Heart right ventricle (tissue), 16 donors: ENCODE measurements at places on chromosomes 3 and 15.

GRCh38 chr15:100147828-100148227, 193.9 kb downstream of the ADAMTS17 start:
- no peak for DNase-seq

DNA sequence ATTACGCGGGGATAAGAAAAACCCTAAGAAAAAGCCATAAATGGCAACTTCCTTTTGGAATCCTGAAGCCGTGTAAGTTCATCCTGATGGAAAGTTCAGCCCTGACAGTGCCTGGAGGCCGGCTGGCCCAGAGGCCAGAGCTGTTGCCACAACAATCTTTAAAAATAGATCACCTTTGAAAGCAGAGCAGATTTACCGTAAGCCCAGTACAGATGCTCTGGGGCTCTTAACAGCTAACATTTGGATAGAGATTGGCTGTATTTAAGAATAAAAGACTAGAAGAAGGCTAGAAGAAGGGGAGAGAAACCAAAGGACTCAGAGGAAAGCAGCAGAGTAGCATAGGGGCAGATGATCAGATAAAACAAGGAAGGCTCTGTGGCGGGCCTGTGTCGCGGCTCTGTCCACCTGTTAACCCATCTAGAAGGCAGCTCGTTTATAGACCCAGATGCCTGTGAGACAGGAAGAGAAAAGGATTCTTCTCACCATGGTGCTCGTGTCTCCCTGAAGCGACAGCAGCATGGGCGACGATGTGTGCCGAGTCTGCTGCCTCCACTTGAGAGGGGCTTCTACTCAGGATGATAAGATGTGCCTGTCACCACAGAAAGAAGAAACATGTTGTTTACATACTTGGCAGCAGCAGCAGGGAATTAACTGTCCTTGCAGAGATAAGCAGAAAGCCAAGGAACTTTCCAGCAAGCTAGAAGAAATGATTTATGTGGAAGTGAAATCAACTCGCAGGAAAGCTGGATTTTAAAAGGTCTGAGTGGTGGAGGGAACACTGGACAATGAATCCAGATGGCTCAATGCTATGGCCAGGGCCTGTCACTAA, 69.9 kb downstream of the SYNM start:
- peak; percentile 48 for DNase-seq

GRCh38 chr15:31811641-31812040, 218.7 kb upstream of the CHRNA7 start:
- no peak for DNase-seq

- DNase-seq = peak; percentile 42
Observed at GRCh38 chr3:119240101-119240590, 532 bp downstream of the B4GALT4 start.

DNA sequence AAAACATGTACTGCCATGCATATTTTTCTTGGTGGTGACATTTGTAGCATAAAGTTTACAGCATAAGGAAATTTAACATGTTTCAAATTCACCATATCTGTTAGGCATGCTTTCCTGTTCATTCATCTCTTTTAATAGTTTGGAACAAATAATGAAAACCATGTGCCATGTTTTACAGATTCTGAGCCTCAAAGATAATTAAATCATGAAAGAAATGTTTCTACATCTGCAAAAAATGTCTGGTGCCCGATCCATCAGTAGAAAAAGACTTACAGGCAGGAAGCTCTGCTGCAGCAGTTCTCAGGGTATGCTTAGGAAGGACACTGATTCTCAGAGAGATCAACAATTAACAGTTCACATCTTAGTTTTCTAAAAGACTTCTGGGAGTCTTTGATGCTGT, 316.2 kb downstream of the IL5RA start:
- DNase-seq = no peak

DNA sequence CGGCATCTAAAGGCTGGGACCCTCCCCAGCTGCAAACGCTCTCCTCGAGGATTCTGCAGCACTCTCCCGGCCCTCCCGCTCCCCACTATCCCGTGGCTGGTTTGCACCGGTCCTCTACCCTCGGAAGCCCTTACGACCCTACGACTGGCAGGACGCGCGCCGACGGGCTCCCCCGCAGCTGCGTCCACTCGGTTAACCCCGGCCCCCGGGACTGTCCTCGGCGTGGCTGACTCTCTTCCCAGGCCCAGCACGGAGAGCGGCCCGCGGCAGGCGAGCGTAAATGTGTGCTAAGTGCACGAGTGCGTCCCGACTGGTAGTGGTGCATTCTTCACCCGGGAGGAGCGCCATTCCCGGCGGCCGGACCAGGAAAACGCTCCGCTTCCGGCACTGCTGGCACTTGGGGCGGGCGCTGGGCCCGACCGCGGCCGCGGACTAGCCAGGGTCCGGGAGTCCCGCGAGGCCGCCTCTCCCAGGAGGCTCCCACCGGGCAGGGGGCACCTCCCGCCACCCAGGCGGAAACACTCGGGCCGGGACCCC, 508 bp downstream of the GORASP1 start:
- DNase-seq = peak; percentile 68

- no peak for DNase-seq
Observed at GRCh38 chr3:23166276-23166675, 36.9 kb upstream of the UBE2E2 start.

- no peak for DNase-seq
Observed at GRCh38 chr15:32722136-32722535, 4.3 kb downstream of the GREM1 start.

DNA sequence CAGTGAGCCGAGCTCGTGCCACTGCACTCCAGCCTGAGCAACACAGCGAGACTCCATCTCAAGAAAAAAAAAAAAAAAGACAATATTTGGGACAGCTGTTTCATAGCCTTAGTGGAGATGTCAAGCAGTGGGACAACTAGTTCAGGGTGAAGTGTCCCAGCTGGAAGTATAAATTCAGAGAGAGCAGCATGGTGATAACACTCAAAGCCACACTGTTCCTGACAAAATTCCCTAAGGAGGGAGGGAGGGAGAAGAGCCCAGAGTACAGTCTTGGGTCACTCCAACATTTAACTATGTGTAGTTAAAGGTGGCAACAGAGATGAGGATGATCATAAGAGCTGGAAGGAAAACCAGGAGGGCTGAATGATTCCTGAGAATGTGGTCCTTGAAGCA, 21.1 kb upstream of the IP6K2 start:
- DNase-seq = no peak

- DNase-seq = no peak
Observed at GRCh38 chr3:32892625-32893598, 58.5 kb upstream of the CCR4 start.

- no peak for DNase-seq
Observed at GRCh38 chr3:42758126-42758525, 14.9 kb downstream of the CCDC13 start.

GRCh38 chr3:123781571-123782275, 102.4 kb downstream of the MYLK start:
- no peak for DNase-seq

DNA sequence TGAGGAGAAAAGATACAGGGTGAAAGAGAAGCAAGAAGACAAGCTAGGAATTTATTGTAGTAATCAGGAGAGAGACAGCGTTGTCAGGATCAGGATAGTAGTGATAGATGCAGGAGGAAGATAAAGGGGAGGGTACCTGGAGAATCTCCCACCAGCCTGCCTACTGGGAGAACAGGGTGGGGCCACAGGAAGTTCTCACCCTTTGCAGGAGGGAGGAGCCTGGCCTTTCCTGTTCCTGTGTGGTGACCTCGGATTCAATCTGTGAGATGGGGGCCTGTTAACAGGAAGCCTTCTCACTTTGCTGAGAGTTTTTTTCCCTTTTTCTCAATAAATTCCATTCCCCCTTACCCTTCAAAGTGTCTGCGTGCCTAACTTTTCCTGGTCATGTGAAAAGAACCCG, 37.6 kb downstream of the GMPS start:
- no peak for DNase-seq

- DNase-seq = no peak
Observed at GRCh38 chr3:175212896-175213295, 353.8 kb downstream of the NAALADL2 start.

- DNase-seq = no peak
Observed at GRCh38 chr3:124904835-124905492, 17.8 kb upstream of the ITGB5 start.
